Substantia nigra (tissue), 51 donors: ENCODE measurements at places on chromosomes 3 and 15.

GRCh38 chr3:126911162-126912026 lies 71.5 kb upstream of the PLXNA1 start:
- DNase-seq = peak; percentile 34

GRCh38 chr3:43883729-43884396 lies 193.1 kb downstream of the ABHD5 start:
- peak; percentile 32 for DNase-seq

DNA sequence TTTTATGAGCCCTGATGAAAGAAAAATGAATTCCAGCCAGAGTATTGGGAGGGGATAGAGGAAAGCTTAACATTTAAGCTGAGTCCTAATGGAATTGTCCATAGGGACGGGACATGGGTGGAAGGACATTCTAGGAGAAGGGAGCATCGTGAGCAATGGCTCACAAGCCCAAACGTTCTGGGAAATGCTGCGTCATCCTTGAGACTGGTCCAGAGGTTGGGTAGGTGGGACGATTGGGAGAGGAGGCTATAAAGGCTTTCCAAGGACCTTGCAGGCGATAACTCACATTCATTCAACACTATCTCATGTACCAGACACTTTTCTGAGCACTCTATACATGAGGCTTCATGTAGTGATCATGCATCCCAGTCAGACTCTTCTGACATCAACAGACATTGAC lies 237.5 kb downstream of the THSD4 start:
- DNase-seq = no peak

DNA sequence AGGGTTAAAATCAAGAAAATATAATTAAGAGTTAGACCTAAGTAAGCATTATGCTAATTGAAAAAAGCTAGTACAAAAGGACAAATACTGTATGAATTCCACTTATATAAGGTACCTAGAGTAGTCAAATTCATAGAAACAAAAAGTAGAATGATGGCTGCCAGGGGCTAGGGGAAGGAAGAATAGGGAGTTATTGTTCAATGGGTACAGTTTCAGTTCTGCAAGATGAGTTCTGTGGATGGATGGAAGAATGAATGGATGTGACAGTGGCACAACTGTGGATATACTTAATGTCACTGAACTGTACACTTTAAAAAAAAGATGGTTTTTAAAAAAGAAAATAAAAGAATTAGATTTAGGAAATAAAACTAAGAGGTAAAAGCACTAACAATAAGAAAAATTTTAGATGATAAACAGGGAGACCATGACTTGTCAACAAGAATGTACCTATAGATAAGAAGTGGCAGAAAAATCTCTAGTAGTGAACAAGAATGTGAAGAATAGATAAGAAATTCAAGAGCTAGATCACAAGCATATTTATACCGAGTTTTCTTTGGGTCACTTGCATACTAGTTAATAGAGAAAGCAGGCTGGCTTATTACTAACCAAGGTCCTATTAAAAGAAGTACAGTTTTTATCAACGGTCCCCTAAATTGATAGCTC lies 5.5 kb downstream of the IFT80 start:
- DNase-seq = no peak

DNA sequence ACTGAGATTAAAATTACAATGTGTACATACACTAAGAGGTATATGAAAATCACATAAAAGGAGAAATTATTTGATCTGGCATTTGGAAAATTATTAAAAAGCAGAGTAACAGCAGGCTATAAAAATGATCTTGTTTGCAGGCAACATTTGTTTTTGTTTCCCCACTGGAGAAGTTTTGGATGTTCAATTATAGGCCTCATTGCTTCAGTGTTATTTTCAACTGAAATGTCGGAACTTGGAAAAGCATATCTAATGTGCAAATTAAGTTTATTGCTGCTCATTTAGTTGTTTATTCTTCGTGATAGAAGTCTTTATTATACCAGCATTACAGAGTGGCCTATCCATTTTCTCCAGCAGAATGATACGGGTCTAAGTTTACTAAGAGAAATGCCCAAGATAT lies 263.3 kb downstream of the CNTN6 start:
- DNase-seq = no peak

GRCh38 chr3:55899887-55900286 lies 412.8 kb upstream of the WNT5A start:
- DNase-seq = no peak

DNA sequence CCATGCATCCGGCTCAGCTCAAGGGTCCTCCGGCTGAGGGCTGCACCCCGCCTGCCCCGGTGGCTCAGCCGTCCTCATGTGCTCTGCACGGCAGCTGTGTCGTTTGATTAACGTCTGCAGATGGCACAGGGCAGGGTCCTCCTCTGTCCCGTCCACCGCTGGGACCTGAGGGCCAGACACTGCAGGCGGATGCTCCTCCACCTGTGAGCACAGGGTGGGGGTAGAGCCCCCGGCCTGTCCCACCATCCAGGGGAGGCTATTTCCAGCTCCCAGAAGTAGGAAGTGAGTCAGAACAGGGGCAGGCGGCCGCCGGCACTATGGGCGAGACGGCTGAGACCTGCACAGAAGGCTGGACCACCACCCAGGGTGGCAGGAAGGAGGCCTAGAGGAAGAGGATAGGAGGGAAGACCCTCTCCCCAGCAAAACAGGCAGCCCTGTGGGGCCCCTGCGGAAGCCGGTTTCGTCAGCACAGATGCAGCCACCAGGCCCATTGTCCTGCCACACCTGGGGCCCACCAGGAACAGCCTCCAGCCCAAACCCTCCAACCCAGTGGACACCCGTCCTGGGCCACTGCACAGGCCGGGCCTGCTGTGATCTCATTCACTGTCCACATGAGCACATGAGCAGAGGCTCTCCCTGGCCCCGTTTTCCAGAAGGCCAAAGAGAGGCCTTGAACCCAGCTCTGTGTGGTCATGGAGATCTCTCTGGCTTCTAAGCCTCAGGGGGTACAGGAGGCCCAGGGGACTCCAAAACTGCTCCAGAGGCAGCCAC lies 12.6 kb upstream of the PLXND1 start:
- no peak for DNase-seq
